Naive thymus-derived CD8-positive, alpha-beta T cell (primary cell): ENCODE measurements at places on chromosomes 16 and 17. TPM values are rescaled to one million over a fixed set of nuclear protein-coding genes. Genes with fewer than 3 reads are reported as not detected.

The CDK5R1 gene
- polyA plus RNA-seq: 9.6 TPM

The MTSS2 gene
- not detected for polyA plus RNA-seq

The RASL10B gene
- polyA plus RNA-seq: not detected

The MYCBPAP gene
- not detected for polyA plus RNA-seq

The CCDC144A gene
- polyA plus RNA-seq: 0.84 TPM

The TNP2 gene
- not detected for polyA plus RNA-seq

The CA10 gene
- not detected for polyA plus RNA-seq

The TP53TG3C gene
- polyA plus RNA-seq: not detected

The TACO1 gene
- 18.3 TPM for polyA plus RNA-seq

The LRRC59 gene
- 13.8 TPM for polyA plus RNA-seq

The PIK3R5 gene
- polyA plus RNA-seq: 44.0 TPM

DNA sequence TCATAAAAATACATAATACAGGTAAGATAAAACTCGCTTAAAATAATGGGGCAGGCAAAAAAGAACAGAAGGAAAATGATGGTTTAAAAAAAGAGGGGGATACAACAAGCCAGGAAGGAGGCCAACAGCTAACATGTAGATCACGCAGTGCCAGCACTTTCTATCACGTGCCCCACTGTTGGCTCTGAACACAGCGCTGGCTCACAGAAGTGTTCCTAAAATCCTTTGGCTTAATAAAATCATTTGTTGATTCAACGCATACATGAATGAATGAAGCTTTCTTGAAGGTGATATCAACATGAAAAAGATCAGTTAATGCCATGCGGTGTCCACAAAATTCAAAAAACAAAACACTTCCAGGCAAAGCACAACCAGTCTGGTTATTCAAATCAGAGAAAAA lies 8.5 kb downstream of the ITGAE start:
- no peak for DNase-seq

DNA sequence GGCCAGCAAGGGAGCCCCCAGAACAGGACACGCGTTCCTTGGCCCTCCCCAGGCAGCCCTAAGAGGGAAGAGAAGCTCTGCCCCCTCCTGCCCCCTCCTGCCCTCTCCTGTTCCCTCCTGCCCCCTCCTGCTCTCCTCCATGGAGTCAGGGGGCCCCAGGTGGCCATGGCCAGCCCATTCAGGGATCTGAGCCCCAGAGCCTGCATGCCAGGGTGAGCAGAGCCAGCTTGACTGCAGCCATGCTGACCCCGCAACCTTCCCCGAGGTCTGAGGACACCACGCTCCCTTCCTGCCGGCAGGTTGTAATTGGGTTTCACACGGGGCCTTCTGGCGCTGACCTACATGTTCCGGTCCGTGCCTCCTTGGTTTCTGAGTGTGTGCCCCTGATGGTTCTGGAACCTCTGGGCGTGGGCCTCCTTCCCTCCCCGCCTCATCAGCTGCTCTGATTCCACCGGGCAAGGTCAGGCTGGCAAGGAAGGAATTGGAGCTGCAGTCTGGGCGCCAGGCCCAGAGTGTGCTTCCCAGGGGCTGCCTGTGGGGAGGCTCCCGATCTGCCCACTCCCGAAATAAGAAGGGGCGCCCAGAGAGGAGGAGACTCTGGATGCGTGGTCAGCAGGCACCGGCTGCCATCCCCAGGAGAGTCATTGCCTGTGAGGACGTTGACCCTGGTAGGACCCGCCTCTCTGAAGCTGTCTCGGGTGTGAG lies 23.7 kb upstream of the NPTX1 start:
- DNase-seq: no peak

DNA sequence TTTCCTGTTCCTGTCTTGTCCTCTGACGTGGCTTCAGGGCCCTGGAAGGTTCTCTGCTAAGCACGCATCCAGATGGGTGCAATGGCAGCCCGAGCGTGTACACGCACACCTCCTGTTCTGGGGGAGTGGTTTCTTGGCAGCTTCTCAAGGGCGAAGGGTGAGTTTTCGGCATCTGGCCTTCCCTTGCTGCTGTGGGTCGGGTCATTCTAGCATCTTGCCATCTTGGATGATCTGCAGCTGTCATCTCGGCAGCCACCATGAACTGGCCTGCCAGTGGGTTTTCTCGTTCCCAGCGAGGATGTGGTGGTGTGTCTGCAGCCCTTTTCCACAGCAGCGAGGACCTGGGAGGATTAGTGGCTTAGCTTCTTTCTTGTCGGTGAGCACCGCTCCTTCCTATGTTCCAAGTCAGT lies 10.6 kb downstream of the MSI2 start:
- DNase-seq: no peak

DNA sequence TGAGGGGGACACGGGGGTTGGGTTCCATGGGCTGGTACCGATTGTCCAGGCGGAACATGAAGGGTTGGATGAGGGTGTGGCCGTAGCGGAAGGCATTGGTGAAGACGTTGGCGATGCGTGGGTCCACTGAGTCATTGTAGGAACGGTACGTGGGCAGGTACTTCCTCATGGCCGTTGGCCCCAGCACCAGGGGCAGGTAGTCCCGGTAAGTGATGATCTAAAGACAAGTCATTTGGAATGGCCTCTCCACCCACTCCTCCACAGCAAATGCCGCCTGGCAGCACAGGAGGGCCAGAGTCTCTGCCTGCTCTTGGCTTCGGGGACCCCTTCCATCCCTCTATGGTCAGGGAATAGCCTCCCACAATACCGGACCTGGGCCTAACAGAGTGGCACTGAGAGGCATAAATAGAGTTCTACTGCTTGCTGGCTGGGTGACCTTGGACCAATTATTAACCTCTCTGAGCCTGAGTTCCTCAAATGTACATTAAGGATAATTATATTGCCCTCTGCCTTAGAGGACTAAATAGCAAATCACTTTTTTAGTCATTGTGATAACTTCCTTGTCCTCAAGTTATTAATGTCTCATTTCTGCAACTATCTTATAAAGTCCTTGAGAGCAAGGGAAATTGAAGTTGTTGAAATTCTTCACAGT lies 7.2 kb downstream of the MPO start:
- no peak for DNase-seq

DNA sequence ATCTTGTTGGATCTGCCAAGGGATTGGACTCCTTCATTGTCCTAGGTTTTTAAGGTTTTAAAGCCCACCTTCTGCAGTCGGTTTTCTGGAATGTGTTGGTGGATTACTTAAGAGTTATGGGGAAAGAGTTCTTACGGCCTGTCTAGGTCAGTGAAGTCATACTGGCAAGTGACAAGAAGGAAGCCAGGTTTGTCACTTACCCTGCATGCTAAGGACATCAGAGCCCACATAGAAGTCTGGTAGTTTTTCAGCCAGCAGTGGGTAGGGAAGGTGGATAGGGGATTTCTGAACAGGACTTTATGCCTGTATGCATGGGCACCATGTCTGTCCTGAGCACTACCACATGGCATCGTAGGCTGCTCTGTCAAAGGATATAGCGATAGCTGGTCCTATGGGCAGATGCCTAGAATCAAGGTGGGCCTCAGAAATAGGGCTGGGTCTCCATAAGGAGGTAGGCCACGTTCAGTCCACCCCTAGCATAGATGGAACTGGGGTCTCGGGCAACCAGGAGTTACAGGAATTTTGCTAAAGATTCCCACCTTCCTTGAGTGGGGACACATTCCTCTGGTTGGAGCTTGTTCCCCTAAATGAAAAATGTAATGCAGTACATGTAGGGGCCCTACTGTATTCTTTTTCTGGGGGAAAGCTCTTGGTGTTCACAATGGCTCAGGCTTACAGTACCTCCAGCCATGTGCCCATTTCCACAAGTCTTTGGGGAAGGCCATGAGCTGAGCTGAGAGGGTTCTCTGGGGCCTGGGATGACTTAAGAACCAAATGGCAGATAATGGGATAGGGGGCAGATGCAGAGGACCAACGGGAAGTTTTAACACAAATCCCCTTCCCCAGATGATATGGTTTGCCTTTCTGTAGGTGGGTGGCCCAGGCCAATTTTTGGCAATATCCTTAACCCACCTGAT lies 27.5 kb downstream of the TRPV2 start:
- no peak for DNase-seq

DNA sequence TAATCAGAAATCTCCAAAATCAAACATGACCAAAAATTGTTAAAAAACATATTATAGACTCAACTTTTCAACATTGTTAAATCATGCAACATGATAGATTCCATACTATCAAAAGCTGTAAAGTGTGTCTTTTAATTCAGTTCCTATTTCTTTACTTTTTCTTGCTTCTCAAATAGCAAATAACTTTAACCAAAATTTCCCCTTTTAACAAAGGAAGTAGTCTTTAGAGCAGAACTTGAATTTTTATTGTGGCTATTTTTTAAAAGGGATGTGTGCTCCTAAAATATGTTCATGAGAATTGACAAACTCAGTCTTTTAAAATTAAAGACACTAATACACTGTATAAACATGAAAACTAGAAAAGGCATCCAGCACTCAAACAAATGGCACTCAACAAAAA lies 49.1 kb downstream of the SPAG9 start:
- no peak for DNase-seq

- DNase-seq: no peak
These were observed 10.5 kb upstream of the MMP2 start for GRCh38 chr16:55468352-55468990.

GRCh38 chr16:1887711-1888354 lies 15.9 kb upstream of the MEIOB start:
- DNase-seq: no peak

- no peak for DNase-seq
These were observed 35.5 kb downstream of the PIPOX start for GRCh38 chr17:29078183-29079045.

- no peak for DNase-seq
These were observed 118.2 kb downstream of the SNX29 start for GRCh38 chr16:12094537-12095265.

DNA sequence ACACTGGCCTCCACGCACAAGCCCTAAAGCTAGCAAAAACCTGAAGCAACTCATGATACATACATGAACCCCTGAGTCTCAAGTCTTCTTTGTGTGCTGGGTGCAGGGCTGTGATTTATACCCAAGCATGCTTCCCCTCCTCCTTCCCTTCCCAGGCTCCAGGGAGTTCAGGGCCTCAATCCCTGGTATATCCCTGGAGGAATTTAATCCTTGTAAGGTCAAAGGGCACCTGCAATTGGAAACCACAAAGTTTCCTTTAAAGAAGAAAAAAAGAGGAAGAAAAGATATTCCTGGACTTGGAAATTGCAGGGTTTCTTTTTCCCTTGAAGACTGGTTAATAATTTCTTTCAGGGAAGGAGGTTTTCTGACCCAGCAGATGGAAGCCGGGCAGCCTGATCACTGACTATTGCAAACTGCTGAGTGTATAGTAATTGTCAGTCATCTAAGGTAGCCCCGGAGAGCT lies 182.3 kb downstream of the AATF start:
- no peak for DNase-seq

DNA sequence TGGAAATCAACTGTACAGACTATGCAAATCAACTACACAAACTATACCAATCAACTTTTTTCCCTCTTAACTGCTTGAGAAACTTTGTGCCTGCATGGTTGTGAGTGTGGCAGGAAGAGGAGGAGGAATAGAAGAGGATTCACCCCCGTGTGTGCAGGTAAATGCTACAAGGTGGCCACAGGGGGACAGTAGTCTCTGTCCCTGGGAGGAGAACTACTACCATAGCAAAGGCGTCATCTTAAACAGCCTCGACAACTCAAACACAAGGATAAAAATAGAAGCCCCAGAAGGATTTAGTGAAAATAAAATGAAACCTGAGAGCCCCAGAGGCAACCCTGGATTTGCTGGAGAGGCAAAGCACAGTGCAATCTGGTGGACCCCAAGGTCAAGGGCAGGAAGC lies 199.5 kb upstream of the DYNLRB2 start:
- DNase-seq: no peak

DNA sequence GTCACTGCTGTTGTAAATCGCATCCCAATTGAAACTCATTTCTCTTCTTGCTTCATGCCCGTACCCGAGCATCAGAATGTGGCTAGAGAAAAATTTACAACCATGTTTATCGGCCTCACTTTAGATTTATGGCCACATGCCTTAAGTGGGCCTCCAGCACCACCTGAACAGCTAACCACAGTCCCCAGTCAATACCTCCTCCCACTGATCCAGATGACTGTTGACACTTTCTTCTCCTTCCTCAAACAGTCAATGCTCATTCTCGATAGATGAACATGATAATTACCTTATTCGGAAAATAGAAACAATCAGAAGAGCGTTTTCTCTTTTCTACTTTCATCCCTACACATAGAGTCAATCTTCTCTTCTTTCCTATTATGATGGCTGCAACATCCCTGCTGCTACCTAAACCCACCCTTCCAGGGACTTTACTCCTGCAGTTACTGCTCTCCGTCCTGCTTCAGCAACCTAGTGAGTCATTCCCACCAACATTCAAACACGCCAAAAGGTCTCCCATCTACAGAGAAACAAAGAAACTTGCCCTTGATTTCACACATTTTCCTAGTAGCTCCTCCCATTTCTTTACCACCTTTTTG lies 416.3 kb upstream of the MAF start:
- DNase-seq: no peak

- DNase-seq: no peak
These were observed 236.0 kb downstream of the MRTFB start for GRCh38 chr16:14307059-14307526.

GRCh38 chr16:23333831-23334456 lies 31.8 kb downstream of the SCNN1B start:
- DNase-seq: no peak

DNA sequence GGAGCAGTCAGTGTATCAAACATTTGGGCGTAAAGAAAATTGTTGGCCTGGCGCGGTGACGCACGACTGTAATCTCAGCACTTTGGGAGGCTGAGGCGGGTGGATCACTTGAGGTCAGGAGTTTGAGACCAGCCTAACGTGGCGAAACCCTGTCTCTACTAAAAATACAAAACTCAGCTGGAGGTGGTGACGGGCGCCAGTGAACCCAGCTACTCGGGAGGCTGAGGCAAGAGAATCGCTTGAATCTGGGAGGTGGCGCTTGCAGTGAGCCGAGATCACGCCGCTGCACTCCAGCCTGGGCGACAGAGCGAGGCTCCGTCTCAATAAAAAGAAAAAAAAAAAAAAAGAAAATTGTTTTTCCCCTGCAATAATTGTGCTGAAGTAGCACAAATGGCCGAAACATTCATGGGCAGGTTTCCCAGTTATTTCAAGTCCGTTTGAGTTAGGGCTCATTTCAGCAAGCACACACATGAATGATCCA lies 1.4 kb downstream of the GCSH start:
- DNase-seq: no peak
